Glutamatergic neuron (in vitro differentiated cells): ENCODE measurements at places on chromosomes 3 and 15.
A peak's percentile ranks its signal among the peaks of the same experiment; 100 is the strongest.

DNA sequence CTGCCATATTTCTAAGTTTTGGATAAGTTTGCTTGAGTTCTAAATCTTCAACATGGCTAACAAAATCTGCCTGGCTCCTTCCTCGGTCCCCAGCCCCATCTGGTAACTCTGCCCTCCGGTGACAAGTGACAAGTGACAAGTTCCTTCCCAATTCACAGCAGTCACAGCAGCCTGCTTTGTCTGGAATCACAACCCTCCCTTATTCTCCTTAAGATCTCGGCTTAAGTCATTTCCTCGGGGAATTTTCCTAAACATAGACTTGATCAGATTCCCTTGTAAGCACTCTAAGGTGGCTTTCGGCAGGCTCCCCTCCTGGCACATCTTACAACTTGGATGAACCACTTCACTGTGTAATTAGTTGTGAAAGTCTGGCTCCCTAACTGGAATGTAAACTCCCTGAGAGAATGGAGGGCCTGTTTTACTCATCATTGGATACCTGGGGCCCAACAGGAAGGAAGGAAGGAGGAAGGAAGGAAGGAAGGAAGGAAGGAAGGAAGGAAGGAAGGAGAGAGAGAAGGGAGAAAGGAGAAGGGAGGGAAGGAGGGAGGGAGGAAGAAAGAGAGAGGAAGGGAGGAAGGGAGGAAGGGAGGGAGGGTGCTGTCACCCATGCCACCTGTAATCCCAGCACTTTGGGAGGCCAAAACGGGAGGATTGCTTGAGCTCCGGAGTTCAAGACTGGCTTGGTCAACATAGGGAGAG, 126.4 kb downstream of the SHQ1 start:
- no peak for DNase-seq

- DNase-seq = no peak
Measured at GRCh38 chr3:42214064-42214463, 51.9 kb downstream of the CCK start.

DNA sequence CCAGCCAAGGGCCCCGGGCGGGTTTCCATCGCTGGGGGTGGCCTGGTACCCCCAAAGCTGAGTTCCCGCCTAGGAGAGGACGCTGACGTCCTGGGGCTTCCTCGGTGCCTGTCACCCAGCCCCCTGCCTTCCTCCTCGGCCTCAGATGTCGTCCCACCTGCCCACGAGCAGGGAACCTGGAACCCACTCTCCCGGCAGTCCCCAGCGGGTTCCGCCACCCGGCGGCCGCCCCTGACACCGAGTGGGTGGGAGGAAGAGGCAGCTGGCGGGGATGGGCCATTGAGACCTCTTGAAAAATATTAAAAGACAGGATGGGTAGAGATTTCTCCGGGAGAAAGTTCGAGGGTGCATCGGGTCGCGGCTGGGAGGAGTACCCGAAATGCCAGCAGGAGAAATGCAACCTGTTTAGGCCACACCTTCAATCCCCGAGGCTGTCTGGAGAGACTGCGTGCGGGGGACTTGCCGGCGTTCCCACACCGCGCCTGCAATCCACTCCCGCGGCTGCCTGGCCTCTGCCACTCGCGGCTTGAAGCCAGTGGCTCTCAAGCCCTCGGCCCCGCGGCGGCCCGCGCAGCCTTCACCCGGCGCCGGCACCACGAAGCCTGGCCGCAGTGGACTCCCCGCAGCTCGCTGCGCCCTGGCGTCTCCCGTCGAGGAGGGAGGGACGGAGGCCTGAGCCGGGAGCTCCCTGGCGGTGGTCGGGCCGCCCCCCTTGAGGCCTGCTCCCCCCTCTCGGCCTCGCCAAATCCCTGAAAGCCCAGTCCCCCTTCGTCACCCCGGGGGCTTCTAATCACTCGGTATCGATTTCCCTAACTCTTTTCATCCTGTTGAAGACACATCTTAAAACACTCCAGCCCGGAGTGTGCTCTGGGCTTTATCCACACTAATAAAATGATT, 8.6 kb upstream of the NR2F2 start:
- DNase-seq = peak; percentile 51

GRCh38 chr3:64449026-64449425, 223.8 kb upstream of the PRICKLE2 start:
- DNase-seq = no peak

GRCh38 chr15:49852756-49853155, 231.9 kb downstream of the DTWD1 start:
- no peak for DNase-seq

GRCh38 chr3:33936171-33936920, 137.9 kb downstream of the PDCD6IP start:
- no peak for DNase-seq

GRCh38 chr15:78880242-78880533, 7.5 kb downstream of the MORF4L1 start:
- DNase-seq = no peak

- DNase-seq = no peak
Measured at GRCh38 chr3:115226844-115227445, 79.9 kb upstream of the ZBTB20 start.

DNA sequence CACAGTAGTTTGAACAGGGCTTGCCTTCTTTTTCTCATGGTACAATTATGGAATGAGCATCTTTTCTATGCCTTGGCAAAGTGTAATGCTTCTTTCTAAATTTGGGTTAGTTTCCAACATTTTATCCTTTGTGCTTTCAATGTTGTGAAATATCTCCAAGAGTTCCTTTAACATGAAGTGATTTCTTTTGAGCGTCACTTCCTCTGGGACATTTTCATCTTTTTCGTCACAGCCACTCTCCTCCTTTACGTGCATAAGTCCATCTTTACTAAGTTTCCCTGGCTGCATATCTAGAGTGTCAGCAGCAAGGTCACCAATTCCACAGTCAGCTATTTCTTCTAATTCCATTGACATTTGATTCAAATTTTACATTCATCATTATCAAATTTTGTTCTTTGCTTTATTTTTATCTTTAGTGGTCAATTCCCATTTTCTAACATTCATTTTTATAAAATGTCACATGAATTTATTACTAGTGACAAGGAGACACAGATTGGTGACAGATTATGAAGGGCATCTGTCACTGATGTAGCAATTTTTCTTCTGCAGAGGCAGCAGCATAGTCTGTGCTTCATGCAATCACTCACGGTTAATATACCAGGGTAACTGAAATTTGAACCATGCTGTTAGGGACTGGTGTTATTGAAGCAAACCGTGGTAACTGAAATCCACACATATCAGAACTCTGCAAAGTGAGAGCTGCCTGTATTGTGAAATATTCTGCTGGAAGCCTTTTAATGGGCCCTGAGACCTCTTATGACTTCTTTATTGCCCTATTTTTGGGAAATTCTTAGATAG, 126.5 kb upstream of the THBS1 start:
- no peak for DNase-seq

DNA sequence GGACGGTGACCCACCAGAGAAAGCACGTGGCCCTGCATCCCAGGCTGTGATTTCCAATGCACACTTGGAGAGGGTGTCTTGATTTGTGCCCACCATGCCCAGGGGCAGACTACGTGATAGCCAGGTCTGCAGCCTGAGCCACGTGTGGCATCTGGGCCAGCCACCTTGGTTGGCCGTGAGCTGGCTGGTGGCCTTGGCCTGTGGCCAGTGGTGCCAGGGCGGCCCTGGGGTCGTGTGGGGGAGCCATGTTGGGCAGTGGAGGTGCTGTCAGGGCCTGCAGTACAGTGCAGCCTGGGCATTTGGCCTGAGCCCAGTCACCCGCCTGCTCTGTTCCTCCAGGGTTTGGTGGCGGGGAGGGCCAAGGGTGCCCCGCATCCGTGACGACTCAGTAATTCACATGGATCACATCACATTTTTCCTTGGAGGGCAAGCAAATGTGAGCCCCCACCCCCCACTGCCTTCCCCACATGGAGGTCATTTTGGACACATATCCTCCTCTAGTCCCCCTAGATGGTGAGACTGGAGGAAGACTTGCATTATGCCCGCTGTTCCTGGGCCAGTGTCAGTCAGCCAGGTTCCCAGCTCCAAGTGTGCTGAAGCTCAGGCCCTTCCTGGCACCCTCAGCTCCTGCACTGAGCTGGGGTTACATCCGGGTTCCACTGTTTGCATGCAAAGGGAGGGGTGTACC, 201.4 kb downstream of the UBE3A start:
- DNase-seq = no peak

- no peak for DNase-seq
Measured at GRCh38 chr15:78050441-78050809, 27.1 kb downstream of the TBC1D2B start.

DNA sequence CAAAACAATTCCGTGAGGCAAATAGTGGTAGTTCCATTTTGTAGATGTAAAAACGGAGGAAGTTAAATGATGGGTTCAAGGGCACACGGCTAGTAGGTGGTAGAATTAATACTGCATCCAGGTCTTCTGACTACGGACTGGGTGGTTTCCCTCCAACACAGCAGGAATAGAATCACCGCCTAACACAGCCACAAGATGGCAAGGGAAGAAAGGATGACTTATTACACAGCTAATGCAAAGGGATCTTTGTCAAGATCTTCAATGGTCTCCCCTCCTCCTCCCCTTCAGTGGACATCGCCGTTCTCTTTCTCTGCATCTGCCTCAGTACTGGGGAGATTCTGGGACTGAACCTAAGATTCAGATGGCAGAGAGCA, 524 bp upstream of the TOPBP1 start:
- DNase-seq = no peak

DNA sequence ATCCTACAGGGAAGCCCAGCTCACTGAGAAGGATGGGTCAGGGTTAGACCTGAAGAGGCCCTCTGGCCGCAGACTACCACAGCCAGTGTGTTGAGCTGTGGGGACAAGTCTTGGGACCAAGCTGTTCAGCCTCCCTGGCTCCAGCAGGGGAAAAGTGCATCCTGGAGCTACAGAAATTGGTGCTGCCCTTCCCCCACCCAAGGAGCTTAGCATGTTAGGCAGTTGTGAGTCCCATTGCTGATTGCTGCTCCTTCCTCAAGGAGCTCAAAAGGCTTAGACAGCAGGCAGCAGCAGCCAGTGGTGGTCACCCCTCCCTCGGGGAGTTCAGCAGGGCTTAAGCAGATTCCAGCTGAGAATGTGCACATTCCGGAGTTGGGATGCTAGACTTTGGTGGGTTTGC, 165.6 kb downstream of the ATP8B4 start:
- no peak for DNase-seq

GRCh38 chr15:78740904-78741274, 70.4 kb downstream of the ADAMTS7 start:
- no peak for DNase-seq
